HuH-7 (cell line): ENCODE measurements at places on chromosomes 16 and 17.

- no peak for DNase-seq
These were observed 795 bp upstream of the HBM start for GRCh38 chr16:164827-165538.

DNA sequence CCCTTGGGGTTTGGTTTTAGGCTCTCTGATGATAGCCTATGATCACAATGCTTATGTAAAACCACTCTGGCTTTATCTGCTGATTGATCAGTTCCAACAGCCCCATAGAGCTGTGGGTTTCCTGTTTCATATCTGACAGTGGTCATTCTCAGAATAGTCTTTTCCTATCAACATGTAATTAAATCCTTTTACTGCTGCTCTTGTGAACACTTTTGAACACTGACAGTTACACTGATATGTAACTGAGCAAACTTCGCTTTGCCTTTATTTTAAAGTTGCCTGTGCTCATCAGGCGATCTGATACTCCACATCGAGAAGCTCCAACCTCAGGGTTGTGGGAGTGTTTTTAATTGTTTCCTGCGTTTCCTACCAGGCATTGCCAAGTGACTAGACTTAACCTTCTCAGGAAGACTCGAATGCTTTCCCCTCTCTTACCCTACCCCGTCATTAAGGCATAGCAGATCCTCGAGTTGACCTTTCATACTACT lies 17.3 kb upstream of the CLEC18B start:
- no peak for DNase-seq

GRCh38 chr17:81977211-81977808 lies at the start of gene ASPSCR1:
TSS of gene ASPSCR1 (plus strand) at chr17:81977629. CDS start at chr17:81977647, 18 bp downstream.
- DNase-seq: peak; percentile 79

- DNase-seq: no peak
These were observed 272.4 kb upstream of the XYLT1 start for GRCh38 chr16:17743158-17743557.

DNA sequence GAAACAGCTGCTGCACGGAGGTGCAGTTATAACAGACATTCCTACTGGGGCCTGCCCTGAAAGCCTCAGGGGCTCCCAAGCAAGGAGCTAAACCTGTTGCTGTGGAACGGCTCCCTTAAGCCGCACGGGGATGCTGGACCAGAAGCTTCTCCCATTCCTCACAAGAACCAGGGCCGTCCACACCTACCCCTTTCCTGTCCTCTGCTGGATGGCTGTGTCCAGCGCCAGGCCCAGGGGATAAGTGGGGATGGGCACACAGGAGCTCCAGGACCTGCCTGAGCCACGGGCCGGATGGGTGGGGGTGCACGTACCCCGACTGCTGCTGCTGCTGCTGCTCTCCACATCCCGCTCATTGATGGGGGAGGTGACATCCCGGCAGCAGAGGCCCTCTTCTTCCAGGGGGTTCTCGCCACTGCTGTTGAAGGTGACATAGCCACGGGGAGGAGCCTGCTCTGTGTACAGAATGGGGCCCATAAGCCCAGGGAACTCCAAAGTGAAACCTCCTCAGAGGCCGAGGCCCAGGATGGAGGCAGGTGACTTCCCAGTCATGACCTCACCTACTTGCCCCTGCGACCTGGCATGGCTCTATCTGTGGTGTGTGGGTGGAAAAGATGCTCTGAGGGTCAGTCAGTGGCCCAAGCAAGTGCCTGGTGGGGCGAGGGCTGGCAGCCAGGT lies 8.6 kb downstream of the NUDT16L1 start:
- no peak for DNase-seq

DNA sequence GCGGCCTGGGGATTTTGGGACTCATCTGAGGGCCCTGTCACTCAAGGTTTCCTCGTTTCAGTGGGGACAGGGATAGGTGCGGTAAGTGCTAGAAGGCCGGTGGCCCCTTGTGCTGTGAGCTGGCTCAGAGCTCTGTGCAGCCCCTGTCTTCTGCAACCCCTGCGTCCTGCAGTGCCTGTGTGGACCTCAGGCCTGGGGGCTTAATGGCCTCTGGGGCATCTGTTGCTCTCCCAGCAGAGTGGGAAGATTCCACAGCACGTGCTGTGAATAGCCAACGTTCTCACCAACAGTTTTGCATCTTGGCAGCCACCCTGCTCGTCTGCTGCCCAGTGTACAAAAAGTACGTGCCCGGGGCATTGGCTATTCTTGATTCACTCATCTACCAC lies 4.9 kb downstream of the FOXC2 start:
- DNase-seq: no peak

DNA sequence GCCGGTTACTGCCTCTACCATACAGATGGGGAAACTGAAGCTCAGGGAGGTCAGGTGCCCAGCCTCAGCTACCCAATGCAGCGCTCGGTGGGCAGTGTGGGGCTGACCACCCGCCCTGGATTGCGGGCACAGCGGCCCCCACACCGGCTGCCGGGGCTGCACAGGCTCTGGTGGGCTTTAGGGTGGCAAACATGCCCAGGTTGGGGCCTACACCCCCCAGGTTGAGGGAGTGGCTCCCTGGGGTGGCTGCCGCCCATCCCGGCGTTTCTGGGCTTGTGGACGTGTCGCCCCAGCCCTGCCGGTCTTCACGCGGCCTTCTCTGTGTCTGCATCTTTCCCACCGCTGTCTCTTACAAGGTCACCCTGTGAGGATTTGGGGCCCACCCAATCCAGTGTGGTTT lies 40.9 kb upstream of the SSTR5 start:
- DNase-seq: no peak

GRCh38 chr16:55322327-55322726 lies 1.7 kb upstream of the IRX6 start:
- DNase-seq: no peak

GRCh38 chr16:61263400-61263799 lies 772.8 kb downstream of the CDH8 start:
- no peak for DNase-seq

DNA sequence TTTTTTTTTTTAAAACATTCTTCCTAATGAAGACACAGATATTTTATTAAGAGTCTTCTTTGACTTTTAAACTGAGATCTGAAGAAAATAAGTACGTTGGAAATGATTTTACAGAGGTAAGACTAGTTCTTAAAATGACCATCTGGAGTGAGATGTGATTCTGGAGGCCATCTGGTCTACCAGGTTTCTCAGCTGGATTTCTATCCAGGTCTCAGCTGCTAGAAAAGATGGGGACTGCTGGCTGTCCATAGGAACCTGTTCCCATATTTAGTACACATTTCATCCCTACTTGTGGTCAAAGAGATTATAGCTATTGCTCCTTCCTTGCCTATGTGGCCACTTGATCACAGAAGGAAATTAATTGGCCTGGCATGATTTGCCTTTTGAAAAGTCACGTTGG lies 12.2 kb downstream of the PMFBP1 start:
- no peak for DNase-seq

DNA sequence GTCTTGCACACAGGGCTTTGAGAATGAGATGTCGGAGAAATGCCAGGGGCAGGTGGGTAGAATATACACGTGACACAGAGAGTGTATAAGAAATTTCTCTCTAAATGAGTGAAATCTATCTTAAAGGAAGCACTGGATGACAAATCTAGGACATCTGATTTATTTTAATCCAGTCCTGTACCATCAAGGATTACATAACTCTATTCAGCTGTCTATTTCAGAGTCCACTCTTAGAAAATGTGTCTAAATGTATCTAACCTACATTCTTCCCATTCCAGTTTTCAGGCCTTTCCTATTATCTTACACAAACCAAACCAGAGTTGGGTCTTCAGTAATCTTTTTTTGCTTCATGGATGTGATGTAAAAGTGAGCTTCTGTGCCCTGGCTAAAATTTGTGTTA lies 181.9 kb downstream of the CNTNAP4 start:
- no peak for DNase-seq

- DNase-seq: no peak
These were observed 277.5 kb upstream of the MYOCD start for GRCh38 chr17:12388226-12388625.

GRCh38 chr17:27990100-27990499 lies 52.4 kb upstream of the NLK start:
- DNase-seq: no peak

GRCh38 chr17:77424585-77425344 lies 284.0 kb downstream of the SEC14L1 start:
- DNase-seq: no peak

- peak; percentile 75 for DNase-seq
These were observed 79.8 kb downstream of the JPH3 start for GRCh38 chr16:87681981-87682570.

- DNase-seq: no peak
These were observed 56.8 kb upstream of the ENDOV start for GRCh38 chr17:80358131-80358530.

DNA sequence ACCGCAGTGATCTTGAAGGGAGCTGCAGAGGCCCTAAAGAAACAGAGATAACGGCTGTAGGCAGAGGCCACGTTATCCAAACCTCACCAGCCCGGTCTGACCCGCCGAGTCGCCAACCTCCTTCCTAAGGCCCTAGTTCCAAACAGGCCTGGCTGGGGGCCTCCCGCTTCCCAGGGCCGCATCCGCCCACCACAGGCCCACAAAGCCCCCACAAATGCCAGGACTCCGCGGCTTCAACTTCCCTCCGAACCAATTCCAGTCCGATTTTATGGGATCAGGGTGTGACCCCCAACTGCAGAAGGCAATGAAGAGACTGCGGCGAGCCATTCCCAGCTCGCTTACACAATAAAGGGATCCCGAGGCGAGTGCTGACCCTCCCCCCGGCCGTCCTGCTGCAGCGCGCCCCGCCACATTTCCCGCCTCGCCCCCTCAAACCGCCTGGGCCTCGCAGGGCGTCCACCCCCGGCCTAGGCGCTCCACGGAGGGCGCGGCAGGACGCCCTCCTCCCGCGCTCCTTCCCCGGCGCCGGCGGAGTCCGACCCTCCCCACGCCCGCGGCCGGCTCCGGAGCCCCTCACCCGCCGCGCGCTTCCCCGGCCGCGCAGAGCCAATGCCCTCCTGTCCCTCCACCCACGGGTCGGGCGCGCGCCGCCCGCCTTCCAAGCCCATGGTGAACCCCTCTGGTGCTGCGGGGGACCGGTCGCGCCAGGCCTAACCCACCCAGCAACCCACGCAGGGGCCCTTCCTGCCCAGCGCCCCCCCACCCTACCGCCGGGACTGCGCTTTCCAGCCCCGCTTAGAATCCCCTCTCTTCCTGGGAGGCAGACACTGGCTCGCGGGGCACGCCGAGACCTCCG lies 926 bp downstream of the MYH10 start:
- DNase-seq: peak; percentile 17

GRCh38 chr17:12592941-12593340 lies 72.7 kb upstream of the MYOCD start:
- DNase-seq: no peak

GRCh38 chr17:31512796-31513195 lies 121.3 kb downstream of the RAB11FIP4 start:
- no peak for DNase-seq

- no peak for DNase-seq
These were observed 51.7 kb downstream of the WNT3 start for GRCh38 chr17:46766493-46767491.

GRCh38 chr16:69890114-69890891 lies 60.8 kb upstream of the CLEC18A start:
- no peak for DNase-seq

GRCh38 chr17:54029986-54030385 lies 207.3 kb downstream of the KIF2B start:
- DNase-seq: no peak

DNA sequence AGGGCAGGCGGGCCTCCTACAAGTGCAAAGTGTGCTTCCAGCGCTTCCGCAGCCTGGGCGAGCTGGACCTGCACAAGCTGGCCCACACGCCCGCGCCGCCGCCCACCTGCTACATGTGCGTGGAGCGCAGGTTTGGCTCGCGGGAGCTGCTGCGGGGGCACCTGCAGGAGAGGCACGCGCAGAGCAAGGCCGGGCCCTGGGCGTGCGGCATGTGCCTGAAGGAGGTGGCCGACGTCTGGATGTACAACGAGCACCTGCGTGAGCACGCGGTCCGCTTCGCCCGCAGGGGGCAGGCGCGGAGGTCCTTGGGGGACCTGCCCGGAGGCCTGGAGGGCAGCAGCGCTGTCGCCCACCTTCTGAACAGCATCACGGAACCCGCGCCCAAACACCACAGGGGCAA lies 16.3 kb upstream of the ZFPM1 start:
- DNase-seq: no peak

DNA sequence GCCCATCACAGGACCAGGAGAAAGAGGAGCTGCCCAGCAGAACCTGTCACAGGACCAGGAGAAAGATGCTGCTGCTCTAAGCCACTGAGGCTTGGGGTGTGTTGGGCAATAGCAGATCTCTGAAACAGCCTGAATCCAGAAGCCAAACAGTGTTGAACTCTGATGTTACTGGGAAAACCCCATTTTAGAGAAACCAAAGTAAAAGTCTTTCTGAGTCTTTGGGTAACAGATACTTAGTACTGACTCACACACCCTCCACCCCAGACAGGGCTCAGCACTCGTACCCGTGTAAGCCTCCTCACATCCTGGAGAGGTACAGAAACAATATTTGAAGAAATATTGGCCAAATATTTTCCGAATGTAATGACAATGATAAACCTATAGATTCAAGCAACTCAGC lies 82.8 kb upstream of the GNG13 start:
- no peak for DNase-seq

DNA sequence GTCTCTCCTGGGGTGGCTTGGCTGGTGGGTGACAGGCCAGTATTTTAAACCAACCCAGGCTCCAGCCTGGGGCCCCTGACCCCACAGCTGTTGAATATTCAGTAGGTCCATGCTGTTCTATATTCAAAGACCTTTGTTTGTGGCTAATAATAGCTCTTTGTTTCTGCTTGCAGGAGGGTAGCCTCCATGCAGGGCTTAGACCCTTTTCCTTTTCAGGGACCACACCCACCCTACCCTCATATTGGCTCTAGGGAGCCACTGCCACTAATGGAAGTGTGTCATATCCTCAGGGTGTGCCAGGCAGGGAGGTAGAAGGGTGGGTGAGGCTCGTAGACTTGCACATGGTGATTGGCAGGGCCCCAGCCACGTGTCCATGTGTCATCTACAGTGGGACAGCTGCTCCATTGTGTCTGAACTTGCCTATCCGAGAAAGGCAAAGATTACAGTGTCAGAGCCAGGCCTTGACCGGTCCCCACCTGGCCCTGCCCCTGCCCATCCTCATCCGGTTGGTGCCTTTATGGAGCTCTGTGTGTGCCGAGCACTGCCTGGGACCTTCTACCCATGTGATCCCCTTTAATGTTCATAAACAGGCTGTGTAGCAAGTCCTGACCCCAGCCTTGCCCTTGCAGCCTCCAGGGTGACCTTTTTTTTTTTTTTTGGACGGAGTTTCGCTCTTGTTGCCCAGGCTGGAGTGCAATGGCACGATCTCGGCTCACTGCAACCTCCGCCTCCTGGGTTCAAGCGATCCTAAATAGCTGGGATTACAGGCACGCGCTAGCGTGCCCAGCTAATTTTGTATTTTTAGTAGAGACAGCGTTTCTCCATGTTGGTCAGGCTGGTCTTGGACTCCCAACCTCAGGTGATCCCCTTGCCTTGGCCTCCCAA lies 22.1 kb downstream of the TMC7 start:
- DNase-seq: no peak

GRCh38 chr16:67077871-67078270 lies 31.9 kb upstream of the PHAF1 start:
- no peak for DNase-seq

- DNase-seq: no peak
These were observed 85.2 kb downstream of the SPAG9 start for GRCh38 chr17:51035431-51035830.

GRCh38 chr16:66853261-66854139 lies 9.3 kb downstream of the CA7 start:
- DNase-seq: no peak

GRCh38 chr17:6043405-6043804 lies 26.8 kb upstream of the WSCD1 start:
- DNase-seq: no peak
